ENCODE measurements at places on chromosomes 5 and 9.

GRCh38 chr9:121266906-121267650 lies 884 bp upstream of the GSN start:
- DNase-seq = no peak

DNA sequence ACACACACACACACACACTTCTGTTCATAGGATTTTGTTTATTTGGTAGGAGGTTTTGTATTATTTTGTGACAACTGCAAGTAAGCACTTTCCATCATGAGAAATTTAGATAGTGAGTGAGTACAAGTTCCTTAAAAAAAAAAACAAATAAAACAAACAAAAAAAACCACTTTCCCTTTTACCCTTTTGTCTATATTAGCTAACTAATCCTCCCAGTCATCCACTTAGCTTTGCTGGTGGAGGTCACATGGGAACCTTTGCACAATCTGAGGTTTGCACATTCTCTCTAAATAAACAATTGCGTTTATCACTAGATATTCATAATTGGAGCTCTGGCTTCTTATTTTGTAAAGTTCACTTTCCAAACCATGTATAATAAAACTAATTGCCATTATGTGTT lies 6.8 kb downstream of the ITGA1 start:
- no peak for DNase-seq

- no peak for DNase-seq
Measured at GRCh38 chr9:101369286-101369685, 15.5 kb downstream of the BAAT start.

DNA sequence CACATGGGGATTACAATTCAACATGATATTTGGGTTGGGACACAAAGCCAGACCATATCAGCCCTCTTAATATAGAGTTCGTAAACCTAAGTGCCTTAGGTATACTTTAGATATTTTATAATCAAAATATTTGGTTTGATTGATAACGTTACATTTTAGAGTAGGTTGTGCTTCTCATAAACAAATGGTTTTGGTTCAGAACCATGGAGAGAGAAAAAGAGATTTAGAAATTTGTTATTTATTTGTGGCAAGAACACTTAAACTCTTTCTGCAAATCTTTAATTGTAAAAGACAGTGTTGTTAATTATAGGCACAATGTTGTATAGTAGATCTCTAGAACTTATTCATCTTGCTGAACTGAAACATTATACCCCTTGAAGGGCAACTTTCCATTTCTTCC lies 298.8 kb downstream of the TENT4A start:
- no peak for DNase-seq

- DNase-seq = no peak
Measured at GRCh38 chr9:111949919-111950318, 53.3 kb downstream of the UGCG start.

DNA sequence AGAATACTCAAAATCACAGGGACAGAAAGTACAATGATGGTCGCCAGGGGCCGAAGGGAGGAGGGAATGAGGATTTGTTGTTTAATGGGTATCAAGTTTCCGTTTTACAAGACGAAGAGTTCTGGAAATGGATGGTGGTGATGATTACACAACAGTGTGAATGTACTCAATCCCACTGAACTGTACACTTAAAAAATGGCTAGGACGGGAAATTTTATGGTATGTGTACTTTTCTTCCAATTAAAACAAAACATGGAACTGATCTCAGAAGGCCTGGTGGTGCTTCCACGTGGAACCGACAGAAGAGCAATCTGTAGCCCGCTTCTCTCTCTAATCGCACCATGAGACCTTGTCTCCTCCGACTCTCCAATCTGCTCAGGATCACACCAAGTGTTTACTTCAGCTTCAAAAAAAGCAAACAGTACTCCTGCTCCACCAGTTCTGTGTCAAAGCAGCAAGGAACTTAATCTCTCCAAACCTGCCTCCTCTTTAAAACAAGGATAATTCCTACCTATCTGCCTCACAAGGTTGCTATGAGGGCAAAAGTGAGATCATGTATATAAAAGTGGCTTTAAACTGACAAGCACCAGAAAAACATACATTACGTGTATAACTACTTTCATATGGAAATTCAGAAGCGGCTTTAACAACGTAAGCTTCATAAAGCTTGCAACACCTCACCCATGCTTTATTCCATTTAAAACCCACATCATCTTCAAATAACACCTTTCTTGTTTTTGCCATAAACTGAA lies 2.1 kb downstream of the ECPAS start:
- no peak for DNase-seq

DNA sequence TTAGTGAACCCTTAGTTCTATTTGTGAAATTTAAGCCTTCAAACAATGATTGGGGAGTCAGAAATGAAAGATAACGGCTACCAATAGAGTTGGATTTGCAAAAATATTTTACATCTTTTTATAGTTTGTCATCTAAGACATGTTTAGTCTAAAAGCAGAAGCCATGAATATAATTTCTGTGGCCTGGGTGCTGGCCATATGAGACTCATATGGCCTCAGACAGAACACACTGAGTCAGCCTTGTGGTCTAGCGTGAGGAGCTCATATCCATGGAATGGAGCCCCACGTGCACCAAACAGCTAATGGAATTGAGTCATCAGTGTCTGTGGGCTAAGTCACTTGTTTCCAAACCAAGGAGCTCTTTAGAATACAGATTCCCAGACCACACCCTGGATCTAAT lies 240.7 kb upstream of the NREP start:
- DNase-seq = no peak

DNA sequence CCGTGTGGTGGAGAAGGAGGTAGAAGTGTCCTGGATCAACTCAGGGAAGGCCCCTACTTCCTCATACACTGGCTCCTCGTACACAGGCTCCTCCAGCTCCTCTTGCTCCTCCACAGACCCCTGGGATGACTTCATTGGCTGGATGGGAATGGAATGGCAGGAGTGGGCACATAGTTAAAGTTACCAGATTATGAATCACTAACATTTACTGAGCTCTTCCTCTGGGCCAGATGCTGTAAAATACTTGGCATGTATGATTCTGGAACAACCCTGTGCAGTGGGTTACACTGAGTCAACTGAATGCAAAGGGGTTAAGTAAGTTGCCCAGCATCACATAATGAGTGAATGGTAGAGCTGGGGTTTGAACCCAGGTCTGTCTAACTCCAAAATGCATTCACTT lies 3.1 kb upstream of the FCHSD1 start:
- DNase-seq = no peak

- DNase-seq = no peak
Measured at GRCh38 chr9:127753622-127754021, 18.5 kb upstream of the TOR2A start.

GRCh38 chr9:133637451-133638055 lies 1.4 kb downstream of the DBH start:
- no peak for DNase-seq

- DNase-seq = no peak
Measured at GRCh38 chr5:154477382-154478223, 424 bp downstream of the HAND1 start.

- DNase-seq = no peak
Measured at GRCh38 chr5:141879941-141880738, 1.9 kb upstream of the PCDH1 start.

- no peak for DNase-seq
Measured at GRCh38 chr5:71013575-71013974, 11.6 kb downstream of the NAIP start.

GRCh38 chr9:79658926-79659325 lies 87.2 kb downstream of the TLE4 start:
- no peak for DNase-seq

- no peak for DNase-seq
Measured at GRCh38 chr5:101943784-101944183, 352.3 kb downstream of the SLCO4C1 start.

- DNase-seq = peak; percentile 11
Measured at GRCh38 chr5:40904205-40904993, 4.9 kb upstream of the C7 start.

Measured in stimulated activated CD4-positive, alpha-beta T cell treated with anti-CD3 and anti-CD28 coated beads, Interleukin-12 subunit alpha, Interleukin-12 subunit beta, amount 100 ng/mL, for 24 hours (primary cell).